ENCODE measurements at places on chromosomes 16 and 17.

- no peak for DNase-seq
Measured at GRCh38 chr16:23227529-23227928, 45.0 kb downstream of the SCNN1G start.

GRCh38 chr16:48916566-48916965 lies 306.6 kb upstream of the N4BP1 start:
- DNase-seq: no peak

GRCh38 chr17:72394531-72394930 lies 273.7 kb downstream of the SOX9 start:
- DNase-seq: no peak

DNA sequence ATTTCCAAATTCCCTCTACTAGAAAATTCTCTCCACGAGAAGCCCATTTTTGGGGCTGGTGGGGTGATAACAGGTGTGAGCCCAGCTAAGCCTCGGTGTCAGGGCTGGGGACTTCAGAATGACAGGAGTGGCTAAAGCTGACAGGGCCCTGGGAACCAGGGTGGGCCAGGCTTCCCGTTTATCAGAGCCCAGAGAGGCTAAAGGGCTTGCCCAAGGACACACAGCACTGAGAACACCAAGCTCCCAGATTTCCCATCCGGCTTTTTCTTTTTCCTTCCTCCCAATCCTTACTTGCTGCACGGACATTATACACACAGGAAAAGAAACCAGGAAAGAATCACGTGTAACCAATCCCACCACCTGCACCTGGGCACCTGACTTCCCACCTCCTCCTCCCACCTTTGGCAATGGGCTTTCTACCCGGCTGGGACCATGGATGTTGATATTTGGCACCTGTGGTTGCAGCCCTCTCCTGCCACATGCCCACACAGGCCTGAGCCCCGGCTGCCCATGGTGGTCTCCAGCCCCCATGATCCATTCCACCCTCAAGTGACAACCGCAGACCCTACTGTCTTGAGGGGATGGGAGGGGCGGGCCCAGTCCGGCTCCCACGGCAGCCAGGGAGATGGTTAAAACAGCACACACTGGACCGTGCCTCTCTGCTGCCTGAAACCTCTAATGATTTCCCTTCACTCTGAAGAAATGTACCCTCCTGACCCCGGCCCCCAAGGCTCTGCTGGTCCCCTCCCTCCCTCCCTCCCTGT lies 78.9 kb downstream of the ENGASE start:
- DNase-seq: no peak

DNA sequence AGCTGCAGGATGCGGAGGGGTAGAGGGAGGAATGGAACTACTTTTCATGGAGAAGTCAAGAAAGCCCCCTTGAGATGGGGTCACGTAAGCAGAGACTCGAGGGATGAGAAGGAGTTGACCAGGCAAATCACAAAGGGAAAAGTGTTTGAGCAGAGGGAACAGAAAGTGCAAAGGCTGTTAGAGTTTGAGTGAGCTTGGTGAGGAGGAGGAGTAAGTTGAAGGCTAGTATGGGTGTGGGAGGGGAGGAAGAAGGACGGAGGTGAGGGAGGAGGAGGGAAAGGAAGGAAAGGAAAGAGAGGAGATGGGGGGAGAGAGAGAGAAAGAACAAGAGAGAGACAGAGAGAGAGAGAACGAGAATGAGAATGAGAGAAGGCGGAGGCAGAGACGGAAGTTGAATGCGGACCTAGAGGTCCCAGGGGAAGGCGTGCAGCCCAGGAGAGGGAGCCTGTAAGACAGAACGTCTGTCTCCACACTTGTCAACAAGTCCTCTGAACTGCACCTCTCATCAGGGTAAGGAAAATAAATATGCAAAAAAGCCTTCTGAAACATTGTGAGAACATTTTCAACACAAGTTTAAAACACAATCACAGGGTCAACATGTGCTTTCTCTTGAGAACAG lies 279.8 kb upstream of the EEF2KMT start:
- DNase-seq: no peak

- DNase-seq: no peak
Measured at GRCh38 chr17:33712120-33712519, 419.0 kb upstream of the ASIC2 start.

DNA sequence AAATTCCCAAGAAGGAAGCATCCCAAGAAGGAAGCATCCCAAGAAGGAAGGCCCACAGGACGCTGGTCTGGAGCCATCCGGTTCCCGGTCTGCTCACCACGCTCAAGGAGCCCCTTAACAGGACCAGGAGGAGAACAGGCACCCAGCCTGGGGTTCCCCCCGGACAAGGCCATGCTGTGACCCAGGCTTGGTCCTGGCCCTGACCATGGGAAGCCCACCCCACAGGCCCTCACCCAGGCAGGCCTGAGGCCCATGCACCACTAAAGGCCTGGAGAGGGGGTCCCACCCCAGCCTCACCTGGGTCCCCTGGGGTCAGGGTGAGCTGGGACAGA lies 340 bp upstream of the ENPP7 start:
- no peak for DNase-seq

- no peak for DNase-seq
Measured at GRCh38 chr16:86042996-86043725, 144.2 kb downstream of the IRF8 start.

GRCh38 chr16:30774367-30775130 lies 12.4 kb downstream of the RNF40 start:
- DNase-seq: no peak

GRCh38 chr16:17544304-17544703 lies 73.5 kb upstream of the XYLT1 start:
- no peak for DNase-seq

GRCh38 chr16:48113001-48113400 lies 42.8 kb downstream of the ABCC12 start:
- DNase-seq: no peak

DNA sequence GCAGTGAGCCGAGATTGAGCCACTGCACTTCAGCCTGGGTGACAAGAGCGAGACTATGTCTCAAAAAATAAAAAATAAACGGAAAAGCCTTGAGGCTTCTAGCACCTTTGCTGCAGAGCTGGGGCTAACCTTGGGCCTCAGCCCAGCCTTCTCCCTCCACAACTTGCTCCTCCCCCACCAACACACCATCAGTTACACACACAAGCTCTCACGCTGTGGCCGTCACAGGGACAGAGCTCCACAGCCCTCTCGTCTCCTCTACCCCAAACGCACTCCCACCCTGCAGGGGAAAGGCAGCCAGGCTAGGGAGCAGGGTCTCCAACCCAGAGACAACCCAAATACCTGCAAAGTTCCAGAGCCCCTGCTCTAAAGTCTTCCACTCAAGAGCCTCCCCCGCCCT lies 22.0 kb upstream of the MRPS23 start:
- no peak for DNase-seq

DNA sequence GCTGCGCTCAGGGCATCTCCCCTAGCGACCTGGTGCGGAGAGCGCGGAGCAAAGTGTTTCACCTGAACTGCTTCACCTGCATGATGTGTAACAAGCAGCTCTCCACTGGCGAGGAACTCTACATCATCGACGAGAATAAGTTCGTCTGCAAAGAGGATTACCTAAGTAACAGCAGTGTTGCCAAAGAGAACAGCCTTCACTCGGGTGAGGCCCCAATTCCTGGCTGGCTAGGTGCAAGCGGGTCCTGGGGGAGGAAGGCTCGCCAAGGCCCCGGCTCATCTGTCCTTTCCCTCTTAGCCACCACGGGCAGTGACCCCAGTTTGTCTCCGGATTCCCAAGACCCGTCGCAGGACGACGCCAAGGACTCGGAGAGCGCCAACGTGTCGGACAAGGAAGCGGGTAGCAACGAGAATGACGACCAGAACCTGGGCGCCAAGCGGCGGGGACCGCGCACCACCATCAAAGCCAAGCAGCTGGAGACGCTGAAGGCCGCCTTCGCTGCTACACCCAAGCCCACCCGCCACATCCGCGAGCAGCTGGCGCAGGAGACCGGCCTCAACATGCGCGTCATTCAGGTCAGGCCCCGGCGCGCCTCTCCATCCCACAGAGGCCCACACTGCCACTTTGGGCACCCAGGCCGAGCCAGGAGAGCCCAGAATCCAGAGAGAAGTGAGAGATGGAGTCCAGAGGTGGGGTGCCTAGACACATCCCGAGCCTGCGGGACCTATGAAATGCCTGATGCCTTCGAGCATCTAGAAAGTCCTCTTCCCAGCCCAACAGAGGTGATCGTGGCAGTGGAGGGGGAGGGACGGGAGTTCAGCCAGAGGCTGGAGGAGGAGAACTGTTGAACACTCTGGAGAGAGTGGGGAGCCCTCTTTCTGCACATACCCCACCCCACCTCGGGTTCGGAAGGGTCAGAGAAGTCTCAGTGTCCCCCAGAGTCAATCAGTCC lies 3.3 kb downstream of the LHX1 start:
- DNase-seq: no peak

DNA sequence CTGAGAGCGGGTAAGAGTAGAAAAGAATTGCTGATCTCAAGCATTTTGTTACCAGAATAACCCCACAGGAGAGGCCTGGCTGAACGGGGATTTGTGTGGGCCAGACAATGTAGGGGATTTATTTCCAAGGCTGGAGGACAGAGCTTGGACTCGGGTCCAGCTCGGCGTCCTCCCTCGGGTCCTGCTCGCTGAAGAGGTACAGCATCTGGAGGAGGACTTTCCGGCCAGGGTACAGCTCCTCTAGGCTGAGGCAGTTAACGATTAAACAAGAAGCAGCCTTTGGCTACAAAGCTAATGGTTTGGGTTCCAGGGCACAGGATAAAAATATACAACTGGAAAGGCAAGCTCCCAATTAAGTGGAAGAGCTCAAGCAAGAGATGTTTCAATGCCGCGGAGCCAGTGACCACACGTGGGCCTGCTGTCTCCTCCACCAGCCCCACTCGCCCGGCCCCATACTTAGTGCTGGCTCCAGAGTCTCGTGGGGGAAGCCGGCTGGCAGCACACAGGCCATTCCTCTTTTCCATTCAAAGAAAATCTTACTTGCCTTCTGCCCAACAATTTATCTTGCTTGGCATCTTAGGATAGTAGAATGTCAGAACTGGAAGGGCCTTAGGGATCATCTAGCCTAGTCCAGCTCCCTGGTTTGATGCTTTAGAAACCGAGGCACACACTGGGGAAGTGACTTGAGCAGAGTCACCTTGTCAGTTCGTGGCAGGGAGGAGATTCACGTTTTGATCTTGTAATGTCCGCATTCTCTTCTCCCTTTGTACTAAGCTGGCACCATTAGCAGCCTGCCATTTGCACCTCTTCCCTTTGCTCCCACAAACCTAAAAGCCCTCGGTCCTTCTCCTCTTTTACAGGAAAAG lies 85.9 kb upstream of the TBX2 start:
- DNase-seq: no peak

- no peak for DNase-seq
Measured at GRCh38 chr16:53085931-53086421, 31.2 kb downstream of the CHD9 start.

DNA sequence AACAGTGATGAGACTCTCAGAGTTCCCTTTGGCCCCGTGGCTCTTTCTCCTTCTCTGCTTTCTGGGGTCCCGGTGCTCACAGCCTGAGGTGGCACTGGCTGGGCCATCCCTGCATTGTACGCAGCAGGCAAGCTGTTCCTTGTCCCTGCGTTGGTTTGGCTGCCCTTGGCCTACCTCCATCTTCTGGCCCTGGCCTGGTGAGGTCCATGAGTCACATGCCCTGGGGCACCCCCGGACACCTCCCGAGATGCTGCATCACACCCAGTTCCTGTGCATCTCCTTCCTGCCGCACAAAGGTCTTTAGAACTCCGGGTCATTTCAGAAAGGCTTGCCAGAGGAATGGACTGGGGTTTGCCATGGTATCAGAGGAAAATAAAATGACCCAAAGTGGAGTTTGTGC lies 9.5 kb downstream of the SULT1A2 start:
- no peak for DNase-seq

- no peak for DNase-seq
Measured at GRCh38 chr17:60534010-60534555, 8.0 kb upstream of the APPBP2 start.

- no peak for DNase-seq
Measured at GRCh38 chr17:5237541-5238016, 2.9 kb upstream of the SCIMP start.

GRCh38 chr16:67926181-67926750 lies 5.4 kb downstream of the CTRL start:
- DNase-seq: no peak

DNA sequence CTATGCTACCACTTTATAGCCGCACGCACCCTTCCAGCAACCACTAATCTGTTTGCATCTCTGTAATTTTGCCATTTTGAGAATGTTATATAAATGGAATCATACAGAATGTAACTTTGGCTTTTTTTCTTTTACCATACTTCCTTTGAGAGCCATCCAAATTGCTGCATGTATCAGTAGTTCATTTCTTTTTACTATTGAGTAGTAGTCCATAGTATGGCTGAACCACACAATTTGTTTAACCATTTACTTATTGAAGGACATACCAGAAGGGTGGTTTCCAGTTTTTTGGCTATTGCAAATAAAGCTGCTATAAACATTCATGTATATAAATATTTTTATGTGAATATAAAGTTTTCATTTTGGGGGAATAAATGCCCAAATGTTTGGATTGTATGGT lies 8.8 kb downstream of the TENT4B start:
- DNase-seq: no peak

- DNase-seq: no peak
Measured at GRCh38 chr16:81409016-81409556, 35.5 kb upstream of the CMIP start.

DNA sequence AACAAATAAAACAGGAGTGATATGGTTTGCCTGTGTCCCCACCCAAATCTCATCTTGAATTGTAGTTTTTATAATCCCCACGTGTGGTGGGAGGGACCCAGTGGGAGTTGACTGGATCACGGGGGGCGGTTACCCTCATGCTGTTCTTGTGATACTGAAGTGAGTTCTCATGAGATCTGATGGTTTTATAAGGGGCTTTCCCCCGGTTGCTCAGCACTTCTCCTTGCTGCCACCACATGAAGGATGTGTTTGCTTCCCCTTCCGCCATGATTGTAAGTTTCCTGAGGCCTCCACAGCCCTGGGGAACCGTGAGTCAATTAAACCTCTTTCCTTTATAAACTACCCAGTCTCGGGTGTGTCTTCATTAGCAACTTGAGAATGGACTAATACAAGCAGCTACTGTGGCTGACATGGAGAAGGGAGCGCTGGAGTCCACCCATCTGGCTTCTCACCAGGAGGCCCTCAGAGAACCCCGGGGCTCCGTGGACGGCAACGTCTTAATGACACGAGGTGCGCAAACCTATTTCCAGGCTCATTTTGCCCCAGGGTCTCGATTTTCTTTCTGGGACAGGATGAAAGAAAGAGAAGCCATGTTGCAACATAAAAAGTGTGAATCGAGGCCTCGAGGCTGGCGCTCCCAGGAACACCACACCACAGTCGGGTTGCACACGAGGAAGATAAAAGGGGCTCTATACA lies 129.5 kb downstream of the DYNLRB2 start:
- no peak for DNase-seq

- DNase-seq: no peak
Measured at GRCh38 chr16:9499941-9500593, 408.6 kb downstream of the HAPSTR1 start.

DNA sequence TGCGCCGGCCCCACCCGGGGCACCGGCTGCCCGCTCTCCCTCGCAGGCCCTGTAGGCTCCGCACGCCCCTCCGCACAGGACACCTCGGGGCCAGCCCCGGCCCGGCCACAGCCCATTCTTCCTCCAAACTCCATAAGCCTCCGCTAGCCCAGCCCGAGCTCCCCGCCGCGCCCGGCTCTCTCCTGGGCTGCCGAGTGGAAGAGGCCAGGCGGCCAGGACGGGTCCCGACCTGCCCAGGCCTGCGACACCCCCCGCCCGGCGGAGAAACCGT lies 397 bp downstream of the NCOR1 start:
- peak; percentile 3 for DNase-seq

GRCh38 chr17:38628441-38628840 lies 22.7 kb upstream of the SRCIN1 start:
- DNase-seq: no peak

Measured in effector CD4-positive, alpha-beta T cell (primary cell).